Astrocyte of the hippocampus (primary cell): ENCODE measurements at places on chromosomes 7 and 10.

DNA sequence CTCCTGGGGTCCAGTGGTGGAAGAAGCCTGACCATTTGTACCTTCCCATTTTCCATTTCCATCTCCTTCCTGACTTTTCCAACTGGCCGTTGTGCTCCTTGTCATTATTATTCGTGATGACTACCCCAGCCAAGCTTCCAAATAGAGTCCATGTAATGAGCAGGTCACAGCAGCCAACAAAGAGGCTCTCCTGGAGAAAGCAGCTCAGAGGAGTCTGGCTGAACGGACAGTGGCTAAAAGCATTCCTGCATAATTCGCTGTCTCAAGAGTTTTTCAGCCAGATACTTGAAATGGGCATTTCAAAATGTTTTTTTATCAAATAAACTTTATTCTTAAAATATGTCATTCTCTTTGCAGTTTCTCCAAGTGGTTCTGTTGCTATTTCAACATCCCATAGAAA lies 458.6 kb downstream of the INHBA start:
- peak; percentile 78 for DNase-seq

DNA sequence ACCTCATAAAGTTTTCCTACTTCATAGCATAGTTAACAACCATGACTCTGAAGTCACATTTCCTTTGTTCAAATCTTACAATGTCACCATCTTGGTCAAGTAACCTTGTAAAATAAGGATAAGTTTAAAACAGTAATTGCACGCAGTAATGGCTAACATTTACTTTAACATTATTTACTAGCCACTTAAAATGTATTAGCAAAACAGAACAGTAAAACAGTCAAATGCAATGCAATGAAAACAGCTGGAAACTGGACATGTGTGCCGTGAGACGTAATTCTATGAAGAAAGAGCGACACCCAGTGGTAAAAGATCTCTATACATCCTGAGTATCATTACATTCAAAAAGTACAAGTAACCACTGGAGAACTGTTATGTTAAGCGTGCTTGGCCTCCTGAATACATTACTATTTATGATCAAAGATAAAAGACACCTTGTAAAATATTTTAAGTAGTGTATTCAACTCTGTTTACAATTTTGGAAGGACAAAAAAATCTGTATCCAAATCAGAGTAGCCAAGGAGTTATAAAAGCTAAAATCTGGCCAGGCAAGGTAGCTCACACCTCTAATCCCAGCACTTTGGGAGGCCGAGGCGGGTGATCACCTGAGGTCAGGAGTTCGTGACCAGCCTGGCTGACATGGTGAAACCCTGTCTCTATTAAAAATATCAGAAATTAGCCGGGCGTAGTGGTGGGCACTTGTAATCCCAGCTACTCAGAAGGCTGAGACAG lies 27.2 kb downstream of the ATE1 start:
- DNase-seq: peak; percentile 80

DNA sequence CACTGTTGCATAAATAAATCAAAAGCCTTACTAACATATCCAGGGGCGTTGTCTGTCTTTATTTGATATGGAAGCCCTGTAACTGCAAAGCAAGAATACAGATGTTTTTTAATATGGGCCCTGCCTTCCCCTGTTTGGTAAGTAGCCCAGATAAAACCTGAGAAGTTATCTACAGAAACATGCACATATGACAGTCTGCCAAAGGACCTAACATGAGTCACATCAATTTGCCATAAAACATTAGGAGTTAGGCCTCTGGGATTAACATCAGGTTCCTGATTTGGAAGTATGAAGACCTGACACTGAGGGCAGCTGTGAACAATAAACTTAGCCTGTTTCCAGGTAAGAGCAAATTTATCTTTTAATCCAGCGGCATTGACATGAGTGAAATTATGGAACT lies 1588.8 kb downstream of the REEP3 start:
- DNase-seq: no peak

DNA sequence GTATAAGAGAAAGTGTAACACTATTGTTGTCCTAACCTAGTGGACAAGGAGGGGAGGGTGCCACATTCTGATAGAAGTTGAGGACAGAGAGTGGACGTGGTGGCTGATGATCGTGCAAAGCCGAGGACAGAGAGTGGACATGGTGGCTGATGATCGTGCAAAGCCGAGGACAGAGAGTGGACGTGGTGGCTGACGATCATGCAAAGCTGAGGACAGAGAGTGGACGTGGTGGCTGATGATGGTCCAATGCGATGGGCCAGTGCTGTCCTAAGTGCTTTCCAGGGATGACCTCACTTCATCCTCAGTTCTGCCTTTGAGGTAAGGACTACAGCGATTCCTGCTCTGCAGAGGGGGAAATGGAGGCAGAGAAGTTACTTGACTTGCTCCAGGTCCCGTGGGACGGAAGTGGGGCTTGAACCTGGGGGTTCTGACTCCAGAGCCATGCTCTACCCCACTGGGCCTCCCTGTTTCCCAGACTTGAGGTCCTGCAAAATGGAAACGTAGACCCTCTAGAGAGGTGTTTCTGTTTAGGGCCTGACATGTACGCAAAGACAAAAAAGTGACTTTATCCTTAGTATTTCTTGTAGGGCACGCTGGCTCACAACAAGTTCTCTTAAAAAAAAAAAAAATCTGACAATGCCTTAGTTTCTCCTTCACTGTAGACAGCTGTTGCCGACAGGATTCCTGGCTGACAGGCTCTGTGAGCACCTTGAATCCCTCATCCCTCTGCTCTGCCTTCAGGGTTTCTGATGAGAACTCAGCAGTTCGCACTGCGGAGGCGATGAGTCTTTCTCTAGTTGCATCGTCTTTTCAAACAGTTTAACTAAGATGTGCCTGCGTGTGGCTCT lies 20.3 kb upstream of the NCAPG2 start:
- no peak for DNase-seq

GRCh38 chr7:129828989-129829736 lies 123.6 kb downstream of the UBE2H start:
- DNase-seq: no peak

- DNase-seq: peak; percentile 81
These were observed 82.3 kb upstream of the GPR26 start for GRCh38 chr10:123583639-123584418.

- DNase-seq: no peak
These were observed 12.4 kb upstream of the TNKS2 start for GRCh38 chr10:91785830-91786229.

DNA sequence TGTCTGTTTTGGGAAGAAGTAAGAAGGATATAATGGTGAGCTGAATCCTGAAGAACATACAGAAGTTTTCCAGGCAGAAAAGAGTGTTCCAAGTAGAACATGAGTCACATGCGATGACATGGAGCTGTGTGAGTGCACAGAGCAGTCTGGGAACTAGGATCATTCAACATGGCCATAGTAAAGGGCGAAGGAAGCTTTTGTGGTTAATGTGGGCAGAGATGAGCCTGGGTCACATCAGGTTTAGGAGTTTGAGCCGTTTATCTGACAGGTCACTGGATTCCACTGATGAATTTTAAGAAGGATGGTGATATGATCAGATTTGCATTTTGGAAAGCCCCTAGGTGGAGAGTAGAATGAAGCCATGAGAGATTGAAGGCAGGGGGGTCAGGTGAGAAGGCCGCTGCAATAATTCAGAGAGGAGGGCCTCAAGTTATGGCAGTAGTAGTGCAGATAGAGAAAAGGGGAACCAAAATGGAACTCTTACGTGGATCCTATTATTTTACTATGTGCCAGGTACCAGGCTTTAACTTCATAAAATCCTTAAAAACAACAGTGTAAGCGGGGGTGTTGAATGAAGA lies 171.3 kb downstream of the RNLS start:
- DNase-seq: no peak

DNA sequence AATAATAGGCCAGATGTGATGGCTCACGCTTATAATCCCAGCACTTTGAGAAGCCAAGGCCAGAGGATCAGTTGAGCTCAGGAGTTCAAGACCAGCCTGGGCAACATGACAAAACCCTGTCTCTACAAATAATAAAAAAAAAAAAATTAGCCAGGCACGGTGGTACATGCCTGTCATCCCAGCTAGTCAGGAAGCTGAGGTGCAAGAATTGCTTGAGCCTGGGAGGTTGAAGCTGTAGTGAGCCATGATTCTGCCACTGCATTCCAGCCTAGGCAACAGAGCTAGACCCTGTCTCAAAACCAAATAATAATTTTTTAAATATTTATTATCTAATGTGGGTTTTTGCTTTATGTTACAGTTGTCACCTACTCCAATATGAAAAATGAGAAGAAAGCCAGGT lies 178.9 kb downstream of the ADK start:
- DNase-seq: no peak

GRCh38 chr7:11591943-11592342 lies 240.1 kb downstream of the THSD7A start:
- no peak for DNase-seq

DNA sequence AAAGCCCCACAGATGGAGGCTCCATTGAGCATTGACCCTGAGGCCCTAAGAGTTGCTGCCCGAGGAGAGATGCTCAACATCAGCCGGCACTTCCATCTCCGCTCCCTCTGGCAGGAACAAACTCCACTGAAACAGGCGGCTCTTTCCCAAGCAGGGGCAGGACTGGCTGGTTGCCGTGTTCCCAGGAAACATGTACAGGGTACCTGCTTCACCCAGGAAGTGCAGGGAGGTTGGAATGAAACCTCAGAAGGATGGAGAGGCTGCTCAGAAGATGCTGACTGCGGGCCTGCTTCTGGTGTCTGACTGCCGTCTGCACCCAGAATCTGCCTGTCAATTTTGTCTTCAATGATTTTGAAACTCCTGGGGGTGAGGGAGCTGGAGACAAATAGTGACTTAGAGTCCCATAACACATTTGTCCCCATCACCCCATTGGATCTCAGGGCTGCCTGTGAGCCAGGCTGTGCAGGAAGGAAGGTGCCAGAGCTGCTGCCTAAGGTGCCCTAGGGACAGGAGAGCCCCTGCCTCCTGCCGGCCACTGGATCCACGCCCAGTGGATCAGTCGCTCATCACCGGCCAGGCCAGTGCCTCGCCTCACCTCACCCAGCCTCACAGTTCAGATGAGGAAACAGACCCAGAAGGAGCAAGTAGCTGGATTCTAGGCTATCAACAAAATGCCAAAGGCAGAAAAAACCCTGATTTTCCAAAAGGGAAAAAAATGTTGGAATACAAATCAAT lies 237.3 kb downstream of the PTPRN2 start:
- no peak for DNase-seq

DNA sequence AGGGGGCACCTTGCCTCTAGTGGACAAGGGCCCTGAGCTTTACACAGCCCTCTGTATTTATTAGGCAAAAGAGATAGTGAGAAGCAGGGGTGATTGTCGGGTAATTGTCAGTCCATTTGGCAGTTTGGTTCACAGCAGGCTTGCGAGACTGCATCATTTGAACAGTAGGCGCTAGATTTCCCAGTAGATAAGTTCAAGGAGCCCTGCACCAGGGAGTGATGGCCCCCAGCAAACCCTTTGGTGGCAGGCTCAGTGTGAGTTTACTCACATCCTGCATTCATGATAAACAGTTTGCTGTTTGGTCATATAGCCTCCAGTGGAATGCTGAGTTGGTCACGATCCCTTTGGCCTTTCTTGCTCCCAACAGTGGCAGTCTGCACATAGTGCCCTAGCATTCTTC lies 59.4 kb downstream of the MARCHF5 start:
- no peak for DNase-seq

DNA sequence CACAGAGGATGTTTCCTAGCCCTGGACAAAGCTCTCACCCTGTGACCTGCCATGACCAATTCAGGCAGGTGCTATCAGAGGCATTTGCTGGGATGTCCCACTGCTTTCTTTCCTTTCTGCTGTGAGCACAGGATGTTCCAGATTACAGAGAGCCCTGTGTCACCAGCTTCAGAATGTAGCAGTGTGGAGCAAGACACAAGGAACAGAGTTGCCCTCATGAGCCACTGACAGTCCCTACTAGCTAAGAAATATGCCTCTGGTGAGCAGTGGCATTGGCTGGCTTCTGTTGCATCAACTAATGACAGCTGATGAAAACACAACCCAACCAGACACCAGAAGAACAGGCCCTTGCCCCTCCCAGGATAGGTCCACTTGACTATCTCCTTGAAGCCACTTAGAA lies 337.2 kb downstream of the TNS3 start:
- no peak for DNase-seq

GRCh38 chr10:75048669-75049098 lies 62.8 kb upstream of the SAMD8 start:
- no peak for DNase-seq

- no peak for DNase-seq
These were observed 2.9 kb downstream of the PKD2L1 start for GRCh38 chr10:100327007-100327717.

- DNase-seq: no peak
These were observed 70.1 kb upstream of the EEPD1 start for GRCh38 chr7:36082910-36083309.

DNA sequence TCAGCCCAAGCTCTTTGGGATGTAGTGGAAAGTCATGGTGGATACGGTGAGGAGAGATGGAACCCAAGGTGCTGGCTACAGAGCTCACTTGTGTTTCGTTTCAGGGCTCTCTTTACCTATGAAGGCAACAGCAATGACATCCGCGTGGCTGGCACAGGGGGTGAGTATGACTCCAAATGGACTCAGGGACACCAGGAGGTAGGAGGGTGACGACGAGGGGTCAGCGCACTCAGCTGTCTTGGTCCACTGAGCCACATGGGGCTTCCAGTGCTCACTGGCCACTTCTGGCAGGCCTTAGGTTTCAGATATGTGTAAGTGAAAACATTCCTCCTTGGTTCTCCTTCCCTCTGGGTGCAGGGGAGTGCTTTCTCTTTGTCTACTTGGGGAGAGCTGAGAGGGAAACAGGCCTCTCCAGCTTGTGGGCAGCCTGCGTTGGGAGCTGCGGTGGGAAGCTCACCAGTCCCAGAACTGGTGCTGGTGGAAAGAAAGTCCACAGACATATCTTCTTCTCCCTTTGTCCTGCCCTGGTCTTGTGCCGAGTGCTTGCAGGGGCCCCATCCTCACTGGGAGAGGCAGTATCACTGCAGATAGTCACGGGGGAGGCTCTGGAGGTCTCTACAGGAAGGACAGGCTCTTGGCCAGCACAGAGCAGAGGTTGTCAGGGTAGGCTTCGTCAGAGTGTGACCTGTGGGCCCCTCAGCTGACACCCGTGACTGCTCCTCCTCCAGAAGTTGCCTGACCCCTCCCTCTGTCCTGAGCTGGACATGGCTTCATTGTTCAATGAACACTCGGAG lies 5.8 kb downstream of the DBNL start:
- no peak for DNase-seq

DNA sequence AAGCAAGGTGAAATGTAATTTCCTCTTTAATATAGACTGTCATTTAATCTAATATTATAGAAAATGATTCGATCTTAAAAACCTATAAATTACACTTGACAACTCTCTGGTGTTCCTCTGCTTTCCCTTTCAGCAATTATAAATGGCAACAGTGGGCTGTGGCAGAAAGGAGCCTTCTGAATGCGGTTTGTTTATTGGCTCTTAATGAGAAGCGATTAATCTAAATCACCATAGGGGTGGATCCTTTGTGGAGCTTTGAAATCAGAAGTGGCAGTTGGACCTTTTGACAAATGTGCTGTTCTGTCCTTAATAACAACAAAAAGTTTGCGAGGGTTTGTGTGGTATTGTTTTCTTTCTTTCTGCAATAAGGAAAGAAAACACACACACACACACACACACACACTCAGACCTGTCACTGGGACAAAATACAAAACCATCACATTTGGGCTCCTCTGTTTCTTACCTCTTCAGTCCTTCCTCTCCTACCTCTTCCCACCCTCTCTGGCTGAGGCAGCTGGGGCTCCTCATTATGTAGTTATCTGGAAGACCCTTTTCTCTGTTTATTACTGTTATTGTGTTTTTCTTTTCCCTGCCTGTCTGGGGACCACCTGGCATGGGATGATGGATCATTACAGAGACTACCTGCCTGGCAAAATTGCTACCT lies 316.2 kb downstream of the SORCS3 start:
- no peak for DNase-seq
